Activated CD4-positive, CD25-positive, alpha-beta regulatory T cell treated with anti-CD3 and anti-CD28 coated beads, Interleukin-2, amount 50 U/mL, for 16 hours (primary cell): ENCODE measurements at places on chromosomes 7 and 10.

DNA sequence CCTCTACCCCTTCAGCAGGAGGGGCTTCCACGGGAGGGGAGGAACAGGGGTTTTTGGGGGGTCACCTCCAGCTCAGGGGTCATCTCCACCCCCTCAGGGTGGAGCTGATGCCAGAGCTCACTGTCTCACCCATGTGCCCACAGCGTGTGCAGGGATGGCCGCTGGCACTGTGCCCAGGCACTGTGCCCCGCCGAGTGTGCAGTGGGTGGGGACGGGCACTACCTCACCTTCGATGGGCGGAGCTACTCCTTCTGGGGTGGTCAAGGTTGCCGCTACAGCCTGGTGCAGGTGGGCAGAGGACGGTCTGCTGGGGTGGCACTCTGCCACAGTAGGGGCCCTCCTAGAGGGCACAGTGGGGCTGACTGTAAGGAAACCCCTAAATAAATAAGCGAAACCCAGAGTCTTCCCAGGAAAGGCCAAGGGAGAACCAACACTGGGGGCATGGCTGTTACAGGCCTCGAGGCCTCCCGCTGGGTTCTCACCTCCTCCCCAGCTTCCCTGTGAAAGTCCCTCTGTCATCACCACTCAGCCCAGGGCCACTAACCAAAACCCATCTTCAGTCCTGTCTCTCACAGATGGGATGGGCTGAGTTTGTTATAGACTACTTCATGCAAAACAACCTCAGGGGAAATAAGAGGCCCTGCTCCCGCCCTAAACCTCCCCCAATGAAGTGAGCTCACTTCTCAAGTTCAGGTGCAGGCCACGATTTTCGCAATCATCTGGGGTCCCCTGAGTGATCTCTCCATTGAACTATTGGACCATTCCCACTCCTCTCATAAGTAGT, 7.4 kb upstream of the ZNF467 start:
- no peak for DNase-seq

- DNase-seq: no peak
Observed at GRCh38 chr7:112150823-112151641, 55.2 kb downstream of the DOCK4 start.

DNA sequence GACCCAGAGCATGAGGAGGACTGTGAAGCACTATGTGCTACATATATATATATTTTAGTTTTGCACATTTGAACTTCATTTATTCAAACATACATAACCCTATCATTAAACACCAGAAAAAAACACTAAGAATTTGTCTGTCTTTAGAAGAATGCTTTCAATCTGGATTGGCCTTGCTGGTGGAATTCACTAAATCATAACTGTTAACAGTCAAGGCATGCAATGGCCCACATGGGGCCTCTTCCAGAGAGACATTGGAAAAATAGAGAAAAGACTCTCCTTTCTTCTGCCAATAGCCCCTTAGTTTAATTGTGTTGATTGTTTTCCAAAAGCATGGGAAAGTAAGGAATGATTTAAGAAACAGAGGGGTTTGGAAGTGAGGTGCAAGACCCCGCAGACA, 77.9 kb downstream of the MRPL32 start:
- no peak for DNase-seq

- no peak for DNase-seq
Observed at GRCh38 chr7:2567679-2568278, 9.0 kb downstream of the IQCE start.

DNA sequence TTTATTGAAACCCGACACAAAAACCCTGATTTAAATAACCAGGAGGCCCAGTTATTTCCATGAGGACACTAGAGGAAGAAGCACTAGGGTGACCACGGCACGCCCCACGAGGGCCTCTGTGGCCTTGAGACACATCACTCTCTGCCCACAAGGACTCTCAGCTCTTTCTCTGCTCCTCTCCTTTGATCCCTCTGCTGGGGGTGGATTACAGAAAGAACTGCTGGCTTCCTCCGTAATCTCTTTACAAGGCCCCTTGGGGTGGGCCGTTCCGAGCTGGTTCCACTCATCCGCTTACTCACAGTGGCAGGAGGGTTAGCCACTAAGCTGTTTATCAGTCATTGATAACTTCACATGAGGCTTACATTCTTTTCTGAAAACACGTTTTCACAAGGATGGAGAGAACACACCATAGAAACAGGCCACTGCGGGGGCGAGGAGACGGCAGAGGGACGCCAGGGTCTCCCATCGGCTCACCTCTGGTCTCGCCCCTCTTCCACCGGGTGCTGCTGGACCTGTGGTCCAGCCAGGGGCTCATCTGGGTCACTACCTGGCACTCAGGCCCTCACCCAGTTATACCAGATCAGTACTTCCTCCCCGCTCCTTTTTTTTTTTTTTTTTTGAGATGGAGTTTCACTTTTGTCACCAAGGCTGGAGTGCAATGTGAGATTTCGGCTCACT, 17.6 kb upstream of the PFKFB3 start:
- no peak for DNase-seq

- DNase-seq: no peak
Observed at GRCh38 chr10:94439275-94439861, 37.0 kb downstream of the TBC1D12 start.

GRCh38 chr10:131193923-131194322, 117.6 kb downstream of the TCERG1L start:
- DNase-seq: no peak

GRCh38 chr7:69860486-69860885, 262.2 kb downstream of the AUTS2 start:
- DNase-seq: no peak
